Stimulated activated CD4-positive, alpha-beta T cell treated with anti-CD3 and anti-CD28 coated beads, Interleukin-12 subunit alpha, Interleukin-12 subunit beta, amount 100 ng/mL, for 48 hours (primary cell): ENCODE measurements at places on chromosomes 11 and 22.

GRCh38 chr11:85310479-85310878 is 316.7 kb downstream of the DLG2 start:
- DNase-seq, result no peak

DNA sequence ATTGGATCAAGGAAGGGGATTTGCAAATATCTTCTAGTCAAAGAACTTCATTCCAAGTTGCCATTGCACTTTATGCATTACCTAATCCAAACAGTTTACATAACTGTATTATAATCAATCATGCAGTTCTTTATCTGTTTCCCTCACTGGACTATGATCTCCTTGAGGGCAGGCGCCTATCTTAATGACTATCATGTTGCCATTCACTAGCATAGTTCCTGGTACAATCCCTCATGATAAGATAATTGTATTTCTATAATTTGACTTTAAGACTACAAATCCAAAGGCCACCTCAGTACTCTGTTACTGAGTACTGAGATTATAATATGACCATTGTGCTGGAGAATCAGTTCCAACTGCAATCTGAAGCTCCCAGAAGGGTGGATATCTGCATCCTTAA is 278.7 kb upstream of the CCDC90B start:
- no peak for DNase-seq

DNA sequence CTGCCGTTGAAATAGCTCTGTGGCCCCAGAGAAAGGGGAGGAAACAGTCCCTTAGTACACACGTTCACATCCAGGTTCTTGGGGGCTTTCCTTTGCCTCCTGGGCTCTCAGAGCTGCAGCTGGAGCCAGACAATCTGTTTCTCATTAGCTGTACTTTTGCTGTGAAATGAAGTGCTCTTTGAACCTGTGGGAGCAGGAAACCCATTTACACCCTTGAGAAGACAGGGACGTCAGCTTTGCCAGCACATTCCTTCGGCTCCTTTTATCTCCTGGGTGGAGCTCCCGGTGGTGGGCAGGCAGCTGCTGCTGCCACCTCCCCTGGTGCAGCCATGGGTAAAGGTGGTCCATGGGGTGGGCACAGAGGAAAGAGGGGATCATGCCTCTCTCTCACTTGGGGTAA is 80.6 kb upstream of the TIMP3 start:
- no peak for DNase-seq

- DNase-seq, result no peak
These were observed 188.9 kb downstream of the MYO18B start for GRCh38 chr22:25930788-25931310.

DNA sequence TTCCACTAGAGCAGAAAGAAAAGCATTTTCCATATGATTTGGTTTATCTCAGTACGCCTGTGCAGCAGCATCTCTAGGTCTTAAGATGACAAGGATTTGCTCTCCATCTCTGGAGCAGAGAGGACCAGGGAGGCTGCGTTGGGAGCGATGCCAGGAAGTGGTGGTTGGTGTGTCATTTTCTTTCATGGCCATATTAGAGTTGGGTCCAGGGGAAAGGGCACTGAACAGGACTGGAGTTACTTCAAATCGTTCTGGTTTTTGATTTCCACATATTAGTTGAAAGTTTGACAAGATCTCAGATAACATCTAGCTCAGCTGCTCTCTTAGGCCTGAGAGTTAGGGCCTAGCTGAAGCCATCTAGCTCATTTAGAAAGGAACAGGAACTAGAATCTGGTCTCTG is 157.7 kb downstream of the ADAMTS15 start:
- DNase-seq, result no peak

GRCh38 chr11:72769680-72770079 is 17.5 kb upstream of the ARAP1 start:
- DNase-seq, result no peak

DNA sequence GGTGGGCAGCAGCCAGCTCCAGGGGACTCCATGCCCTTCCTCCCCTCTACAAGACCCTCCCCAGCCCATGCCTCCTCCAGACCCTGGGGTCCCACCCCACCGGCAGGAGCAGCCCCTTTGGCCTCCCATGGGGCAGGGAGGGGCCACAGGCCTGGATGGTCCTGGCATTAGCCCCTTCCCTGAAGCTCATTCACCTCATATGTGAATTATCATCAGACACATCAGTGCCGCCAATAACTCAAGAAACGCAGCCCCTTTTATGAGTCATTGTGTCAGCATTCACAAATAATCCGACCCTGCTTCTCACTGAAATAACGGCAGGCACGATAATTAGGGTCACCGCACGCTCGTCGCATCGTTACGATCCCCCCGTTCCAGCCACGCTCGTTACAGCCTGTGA is 124.2 kb downstream of the BRD1 start:
- no peak for DNase-seq

DNA sequence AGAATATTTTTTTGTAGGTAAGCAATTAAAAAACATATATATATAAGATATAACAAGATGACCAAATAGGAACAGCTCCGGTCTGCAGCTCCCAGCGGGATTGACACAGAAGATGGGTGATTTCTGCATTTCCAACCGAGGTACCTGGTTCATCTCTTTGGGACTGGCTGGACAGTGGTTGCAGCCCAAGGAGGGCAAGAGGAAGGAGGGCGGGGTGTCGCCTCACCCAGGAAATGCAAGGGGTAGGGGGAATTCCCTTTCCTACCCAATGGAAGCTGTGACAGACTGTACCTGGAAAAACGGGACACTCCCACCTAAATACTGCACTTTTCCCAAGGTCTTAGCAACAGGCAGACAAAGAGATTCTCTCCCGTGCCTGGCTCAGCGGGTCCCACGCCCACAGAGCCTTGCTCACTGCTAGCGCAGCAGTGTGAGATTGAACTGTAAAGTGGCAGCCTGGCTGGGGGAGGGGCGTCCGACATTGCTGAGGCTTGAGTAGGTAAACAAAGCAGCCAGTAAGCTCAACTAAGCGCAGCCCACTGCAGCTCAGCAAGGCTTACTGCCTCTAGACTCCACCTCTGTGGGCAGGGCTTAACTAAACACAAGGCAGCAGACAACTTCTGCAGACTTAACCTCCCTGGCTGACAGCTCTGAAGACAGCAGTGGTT is 163.8 kb downstream of the CWF19L2 start:
- no peak for DNase-seq

GRCh38 chr11:14384338-14384737 is 25.4 kb upstream of the RRAS2 start:
- no peak for DNase-seq

- no peak for DNase-seq
These were observed 78.3 kb downstream of the RNF169 start for GRCh38 chr11:74826901-74827300.

GRCh38 chr22:22618923-22619322 is 25.5 kb upstream of the GGTLC2 start:
- no peak for DNase-seq

- no peak for DNase-seq
These were observed 53.8 kb upstream of the MPEG1 start for GRCh38 chr11:59266491-59266890.

- DNase-seq, result no peak
These were observed 36.1 kb downstream of the RELT start for GRCh38 chr11:73412308-73412707.

DNA sequence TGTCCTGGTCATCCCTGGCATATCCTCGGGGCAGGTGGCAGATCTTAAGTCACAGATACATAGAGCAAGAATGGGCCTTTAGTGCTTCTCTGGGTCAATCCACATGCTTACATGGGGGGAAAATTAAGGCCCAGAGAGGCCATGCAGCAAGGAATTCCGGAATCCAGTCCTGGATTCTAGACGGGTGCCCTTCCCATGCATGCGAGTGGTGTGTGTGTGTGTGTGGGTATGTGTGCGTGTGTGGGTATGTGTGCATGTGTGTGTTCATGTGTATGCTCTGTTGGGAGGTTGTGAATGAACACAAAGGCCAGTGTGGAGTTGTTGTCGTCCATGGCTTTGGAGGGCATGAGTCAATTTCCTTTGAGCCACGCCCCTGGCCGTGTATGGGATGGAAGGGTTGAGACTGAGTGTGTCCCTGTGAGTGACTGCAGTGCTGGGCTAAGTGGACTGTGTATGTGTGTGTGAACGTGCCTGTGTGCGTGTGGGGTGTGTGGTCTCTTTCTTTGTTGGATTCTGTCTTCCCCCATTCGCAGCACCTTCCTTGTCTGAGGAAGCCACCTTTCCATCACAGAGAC is 33.4 kb upstream of the EIF3D start:
- DNase-seq, result no peak

GRCh38 chr22:47442821-47443220 is 680.4 kb downstream of the TBC1D22A start:
- DNase-seq, result no peak

DNA sequence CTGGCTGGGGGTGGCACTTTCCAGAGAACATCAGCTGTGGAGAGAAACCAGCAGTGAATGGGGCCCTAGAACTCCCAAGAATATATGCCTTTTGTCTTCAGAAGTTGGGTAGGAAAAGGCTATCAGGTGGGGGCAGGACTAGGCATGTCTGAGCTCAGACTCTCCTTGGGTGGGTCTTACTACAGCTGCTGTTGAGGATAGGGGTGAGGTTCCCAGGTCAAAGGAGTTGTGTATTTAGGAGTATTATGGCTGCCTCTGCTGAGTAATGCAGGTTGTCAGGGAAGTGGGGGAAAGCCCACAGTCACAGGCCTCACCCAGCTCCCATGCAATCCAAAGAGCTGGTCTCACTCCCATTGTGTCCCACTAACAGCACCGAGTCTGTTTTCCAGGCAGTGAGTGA is 26.1 kb downstream of the SLC22A9 start:
- no peak for DNase-seq

DNA sequence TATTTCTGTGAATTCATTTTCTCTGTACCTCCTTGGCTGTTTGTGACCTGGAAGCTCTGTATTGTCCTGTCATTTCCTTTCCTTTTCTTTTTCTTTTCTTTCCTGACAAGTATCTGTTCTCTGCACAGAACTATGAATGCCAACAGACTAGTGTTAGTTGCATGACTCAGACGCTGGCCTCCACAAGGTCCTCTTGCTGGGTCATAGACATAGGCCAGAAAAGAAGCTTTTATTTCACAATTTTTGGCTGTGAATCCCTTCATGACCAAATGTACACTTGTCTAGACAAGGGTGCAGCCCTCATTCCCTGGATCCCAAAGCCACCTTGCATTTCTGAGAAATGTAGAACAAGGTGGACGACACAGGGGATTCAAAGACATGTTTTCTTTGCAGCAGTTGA is 104.1 kb upstream of the MTNR1B start:
- no peak for DNase-seq

DNA sequence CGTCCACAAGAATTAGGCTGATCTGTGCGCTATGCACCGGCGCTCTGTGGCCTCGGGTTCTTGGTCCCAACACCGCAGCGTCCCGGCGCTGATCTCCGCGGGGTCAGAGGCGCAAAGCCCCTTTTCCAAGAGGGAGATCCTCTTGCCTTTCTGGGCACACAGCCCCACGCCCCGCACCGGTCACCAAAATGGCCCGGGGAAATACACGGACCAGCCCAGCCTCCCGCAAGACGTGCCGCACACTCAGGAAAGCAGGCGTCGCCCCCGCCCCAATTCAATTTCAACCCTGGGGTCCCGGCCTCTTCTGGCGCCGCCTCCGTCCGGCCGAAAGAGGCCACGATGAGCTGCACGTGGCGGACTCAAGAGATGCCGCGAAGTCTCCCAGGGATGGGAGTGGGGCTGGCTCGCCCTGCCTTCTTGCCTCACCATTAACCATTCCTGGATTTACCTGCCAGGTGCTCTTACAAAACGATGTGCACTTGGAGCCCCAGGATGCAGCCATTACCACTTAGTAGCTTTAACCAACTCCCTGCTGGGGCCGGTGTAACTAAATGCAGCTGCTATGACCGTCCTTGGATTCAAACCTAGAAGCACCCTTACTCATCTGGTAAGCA is 10.5 kb downstream of the PIWIL3 start:
- no peak for DNase-seq

DNA sequence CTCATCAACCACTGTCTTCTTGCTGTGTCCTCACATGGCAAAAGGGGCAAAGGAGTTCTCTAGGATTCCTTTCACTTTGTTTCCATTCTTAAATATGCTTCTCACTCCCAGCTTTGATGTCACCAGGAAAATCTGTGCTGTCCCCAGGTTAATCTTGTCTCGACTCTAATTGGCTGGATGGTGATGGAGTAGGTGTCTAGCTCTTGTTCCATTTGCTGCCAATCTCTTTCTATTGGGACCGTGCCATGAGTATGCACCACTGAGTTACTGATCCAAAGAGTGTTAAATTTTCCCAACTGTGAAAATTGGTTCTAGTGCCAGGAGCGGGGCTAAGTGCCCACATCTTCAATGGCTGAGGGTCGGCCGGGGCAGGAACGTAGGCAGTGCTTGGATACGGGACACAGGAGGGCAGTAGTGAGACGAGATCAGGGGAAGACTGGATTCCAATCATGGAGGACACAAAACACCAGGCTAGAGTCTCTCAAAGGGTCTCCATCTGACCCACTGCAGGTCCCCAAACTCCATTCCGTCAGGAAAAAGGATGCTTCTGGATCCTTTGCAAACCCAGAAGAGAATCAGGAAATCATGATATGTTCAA is 47.7 kb upstream of the CSNK2A3 start:
- DNase-seq, result no peak

GRCh38 chr11:131637469-131638175 is 267.2 kb downstream of the NTM start:
- no peak for DNase-seq

DNA sequence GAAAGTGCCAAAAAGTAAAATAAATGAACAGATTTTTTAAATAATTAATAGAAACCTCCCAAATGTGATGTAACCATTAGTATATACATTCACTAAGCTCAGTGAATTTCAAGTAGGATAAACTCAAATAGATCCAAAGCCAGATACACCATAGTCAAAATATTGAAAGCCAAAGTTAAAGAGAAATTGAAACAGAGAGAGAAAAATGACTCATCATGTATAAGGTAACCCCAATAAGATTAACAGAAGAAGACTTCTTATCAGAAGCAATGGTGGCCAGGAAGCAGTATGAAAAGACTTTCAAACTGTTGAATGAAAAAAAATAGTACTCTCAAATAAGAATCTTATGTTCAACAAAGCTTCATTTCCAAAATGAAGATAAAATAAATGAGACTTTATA is 70.5 kb downstream of the LUZP2 start:
- DNase-seq, result no peak

DNA sequence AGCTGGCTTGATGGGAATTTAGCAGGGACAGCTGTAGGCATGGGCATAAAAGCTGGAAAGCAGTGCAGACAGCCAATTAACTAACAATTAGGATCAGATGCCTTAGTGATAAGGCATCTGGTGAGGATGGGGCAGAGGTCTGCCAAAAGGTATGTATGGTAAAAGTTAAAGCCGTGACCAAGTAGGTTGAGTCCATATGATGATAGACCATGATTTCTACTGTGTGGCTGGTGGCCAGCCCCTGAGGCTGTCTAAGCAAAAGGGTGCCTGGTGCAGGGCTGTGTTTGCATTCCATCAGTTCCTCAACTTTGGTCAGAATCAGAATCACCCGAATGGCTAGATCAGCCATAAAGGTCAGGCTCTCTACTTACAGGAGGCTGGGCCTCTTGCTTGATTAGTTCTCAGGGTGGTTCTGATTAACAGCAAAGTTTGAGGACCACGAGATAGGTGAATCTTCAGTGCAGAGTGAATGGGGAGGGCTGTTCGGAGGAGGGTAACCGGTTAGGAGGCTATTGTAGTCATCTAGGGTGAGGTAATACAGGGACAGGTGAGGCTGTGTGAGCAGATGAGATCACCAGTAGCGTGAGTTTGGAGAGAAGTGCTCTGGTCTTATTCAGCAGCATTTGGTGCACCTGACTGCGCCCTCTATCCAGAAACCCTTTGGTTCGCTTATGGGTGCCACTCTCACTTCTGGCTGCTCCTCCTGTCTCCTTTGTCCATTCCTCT is 27.2 kb downstream of the PPFIBP2 start:
- no peak for DNase-seq

GRCh38 chr11:120181376-120181975 is 29.4 kb upstream of the OAF start:
- no peak for DNase-seq

GRCh38 chr11:84384731-84385130 is 1098.6 kb upstream of the CCDC90B start:
- DNase-seq, result peak; percentile 1
